ENCODE measurements at places on chromosomes 5 and 9.

DNA sequence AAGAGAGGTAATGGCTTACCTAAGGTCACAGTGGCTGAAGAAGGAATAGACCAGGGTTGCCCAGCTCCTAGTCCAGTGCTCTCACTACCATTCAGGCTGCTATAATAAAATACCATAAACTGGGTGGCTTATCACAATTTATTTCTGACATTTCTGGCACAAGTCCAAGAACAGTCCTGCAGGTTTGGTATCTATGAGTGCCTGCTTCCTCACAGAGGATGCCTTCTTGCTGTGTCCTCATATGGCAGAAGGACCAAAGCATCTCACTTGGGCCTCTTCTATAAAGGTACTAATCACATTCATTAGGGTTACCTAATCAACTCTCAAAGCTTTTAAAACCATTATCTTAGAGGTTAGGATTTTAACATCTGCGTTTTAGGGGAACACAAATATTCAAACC, 17.2 kb downstream of the STARD4 start:
- DNase-seq, result no peak

- DNase-seq, result peak; percentile 41
Observed at GRCh38 chr9:15837079-15837679, 284.3 kb downstream of the CCDC171 start.

DNA sequence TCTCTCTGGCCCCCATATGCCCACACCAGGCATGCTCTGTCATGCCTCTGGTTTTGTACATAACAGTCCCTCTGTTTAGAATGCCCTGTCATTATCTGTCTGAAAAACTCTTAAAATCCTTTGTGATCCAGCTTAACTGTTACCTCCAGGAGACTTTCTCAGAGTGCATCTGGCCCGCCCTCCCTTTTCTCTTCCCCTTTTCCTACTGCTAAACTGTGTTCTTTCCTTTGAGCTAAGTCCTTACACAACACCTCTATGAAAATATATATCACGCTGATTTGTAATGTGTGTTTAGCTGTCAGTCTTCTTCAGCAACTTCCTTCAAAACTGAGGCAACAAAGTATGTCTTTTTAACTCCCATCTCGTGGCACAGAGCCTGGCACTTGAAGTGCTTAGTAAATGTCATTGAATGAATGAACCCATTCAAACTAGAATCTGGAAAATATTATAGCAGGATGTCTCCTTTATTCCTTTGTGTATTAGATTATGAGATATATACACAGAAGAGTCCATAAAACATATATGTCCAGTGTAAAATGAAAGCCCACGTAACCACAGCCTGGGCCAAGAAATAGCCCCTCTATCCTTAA, 166.2 kb upstream of the KLF9 start:
- no peak for DNase-seq

DNA sequence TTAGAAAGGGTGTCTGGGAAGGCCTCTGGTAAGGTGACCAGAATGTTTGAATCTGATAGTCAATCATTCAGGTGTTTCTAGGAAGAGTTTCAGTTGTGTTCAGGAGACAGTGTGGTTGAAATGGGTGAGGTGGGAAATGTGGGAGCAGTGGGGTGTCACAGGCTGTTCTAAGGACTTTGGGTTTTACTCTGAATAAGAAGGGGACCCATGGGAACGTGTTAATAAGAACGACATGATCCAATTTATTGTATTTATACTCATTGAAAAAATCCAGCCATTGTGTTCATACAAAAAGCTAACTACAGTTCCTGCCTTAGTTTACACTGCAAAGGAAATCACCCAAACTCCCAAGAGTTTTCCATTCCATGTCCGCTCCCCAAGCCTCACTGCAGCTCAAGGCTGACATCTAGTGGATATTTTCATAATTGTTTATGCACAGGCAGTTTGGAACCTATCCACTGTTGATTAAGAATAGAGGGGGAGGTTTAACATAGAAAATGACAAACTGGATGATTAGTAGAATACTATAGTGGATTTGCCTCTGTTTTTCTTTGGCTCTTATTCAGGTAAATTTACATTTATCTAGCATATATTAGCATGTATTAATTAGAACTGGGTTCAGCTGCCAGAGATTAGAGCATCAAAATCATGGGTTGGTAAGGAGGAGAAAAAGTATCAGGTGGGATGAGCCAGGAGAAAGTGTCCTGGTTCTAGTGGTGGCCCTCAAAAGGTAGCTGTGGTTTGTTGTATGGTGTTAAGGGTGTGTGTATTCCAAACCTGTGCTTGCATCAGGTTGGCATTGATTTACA, 17.7 kb downstream of the CAVIN4 start:
- peak; percentile 44 for DNase-seq

GRCh38 chr5:141828162-141828561, 50.0 kb downstream of the PCDH1 start:
- no peak for DNase-seq

DNA sequence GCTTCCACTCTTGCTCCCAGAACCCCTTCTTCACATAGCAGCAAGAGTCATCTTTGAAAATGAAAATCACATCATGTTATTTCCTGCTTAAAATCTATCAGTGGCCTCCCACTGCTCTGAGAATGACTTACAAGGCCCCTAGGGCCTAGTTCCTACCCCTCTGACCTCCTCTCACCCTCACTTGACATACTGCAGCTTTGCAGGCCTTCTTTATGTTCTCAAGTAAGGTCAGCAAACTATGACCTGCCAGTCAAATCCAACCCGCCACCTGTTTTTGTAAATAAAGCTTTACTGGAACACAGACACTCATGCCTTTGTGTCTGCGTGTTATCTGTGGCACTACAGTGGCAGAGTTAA, 185.7 kb downstream of the NR3C1 start:
- DNase-seq, result no peak

- DNase-seq, result no peak
Observed at GRCh38 chr5:168851902-168852321, 272.7 kb upstream of the PANK3 start.

DNA sequence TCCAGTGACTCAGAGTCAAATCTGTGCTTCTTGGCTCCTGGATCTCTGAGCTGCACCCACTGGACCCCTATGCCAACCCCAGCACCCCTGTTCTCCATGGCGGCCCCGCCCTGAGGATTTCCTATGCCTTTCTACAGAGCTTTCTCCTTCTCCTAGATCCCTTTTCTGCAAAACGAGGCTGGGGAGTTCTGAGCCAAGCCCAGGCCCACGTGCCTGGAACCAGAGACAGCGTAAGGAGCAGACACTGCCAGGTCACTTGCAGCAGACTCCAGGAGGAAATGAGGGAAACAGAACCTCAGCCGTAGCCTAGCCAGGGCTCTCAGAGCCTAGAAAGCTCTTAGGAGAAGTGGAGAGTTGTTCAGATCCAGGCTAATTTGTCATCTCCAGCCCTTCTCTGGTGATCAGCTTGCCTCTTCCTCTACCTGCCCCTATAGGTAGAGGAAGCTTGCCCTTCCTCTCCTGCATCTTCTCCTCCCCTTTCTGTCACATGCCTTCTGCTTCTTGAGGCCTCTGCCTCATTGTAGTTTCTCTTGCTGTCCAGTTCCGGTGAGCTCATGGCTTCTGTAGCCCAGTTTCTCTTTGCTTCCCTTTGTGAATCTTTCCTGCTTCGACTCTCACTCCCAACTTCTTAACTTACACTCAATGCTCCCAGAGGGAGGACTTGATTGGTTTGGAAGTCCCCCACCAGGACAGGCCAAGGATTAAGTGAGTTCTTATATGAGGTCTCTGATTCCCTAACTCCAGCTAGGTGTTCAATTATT, 163.4 kb downstream of the RGS3 start:
- no peak for DNase-seq
